ENCODE measurements at places on chromosomes 1 and 21.
A peak's percentile ranks its signal among the peaks of the same experiment; 100 is the strongest.

- no peak for DNase-seq
Observed at GRCh38 chr21:40844935-40845334, 2.0 kb downstream of the DSCAM start.

DNA sequence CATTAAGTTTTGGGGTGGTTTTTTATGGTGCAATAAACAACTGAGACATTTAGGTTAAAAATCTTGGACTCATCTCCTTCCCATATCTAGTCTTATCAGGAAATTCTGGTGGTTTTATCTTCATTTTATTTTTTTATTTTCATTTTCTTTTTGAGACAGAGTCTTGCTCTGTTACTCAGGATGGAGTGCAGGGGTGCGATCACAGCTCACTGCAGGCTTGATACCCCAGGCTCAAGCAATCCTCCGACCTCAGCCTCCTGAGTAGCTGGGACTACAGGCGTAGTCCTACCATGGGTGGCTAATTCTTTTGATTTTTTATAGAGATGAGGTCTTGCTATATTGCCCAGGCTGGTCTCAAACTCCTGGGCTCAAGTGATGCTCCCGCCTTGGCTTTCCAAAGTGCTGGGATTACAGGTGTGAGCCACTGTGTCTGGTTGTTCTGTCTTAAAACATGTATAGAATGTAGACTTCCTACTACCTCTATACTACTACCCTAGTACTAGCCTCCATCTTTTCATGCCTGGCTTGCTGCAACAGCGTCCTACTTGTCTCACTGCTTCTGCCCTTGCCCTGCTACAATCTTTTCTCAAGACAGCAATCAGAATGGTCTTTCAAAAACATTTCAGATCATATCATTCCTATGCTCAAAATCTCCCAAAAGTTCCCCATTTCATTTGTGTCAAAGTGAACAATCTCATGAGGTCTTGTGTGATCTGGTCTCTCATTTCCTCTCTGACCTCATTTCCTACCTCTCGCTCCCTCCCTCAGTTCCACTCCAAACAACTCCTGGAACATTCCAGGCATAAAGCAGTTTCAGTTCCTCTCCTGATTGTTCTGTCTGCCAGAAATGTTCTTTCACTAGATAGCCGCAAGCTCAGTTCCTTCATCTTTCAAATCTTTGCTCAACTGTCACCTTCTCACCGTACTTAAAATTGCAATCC, 5.9 kb upstream of the FCGR2A start:
- no peak for DNase-seq

- no peak for DNase-seq
Observed at GRCh38 chr1:162421258-162422164, 9.6 kb upstream of the SH2D1B start.

GRCh38 chr21:17590430-17590829, 22.3 kb downstream of the BTG3 start:
- no peak for DNase-seq

- no peak for DNase-seq
Observed at GRCh38 chr1:82091729-82092128, 291.0 kb downstream of the ADGRL2 start.

GRCh38 chr1:38576241-38576640, 283.3 kb downstream of the RRAGC start:
- no peak for DNase-seq

- DNase-seq: no peak
Observed at GRCh38 chr1:196677781-196678509, 26.1 kb downstream of the CFH start.

- peak; percentile 23 for DNase-seq
Observed at GRCh38 chr1:9249534-9250410, 15.2 kb downstream of the H6PD start.

GRCh38 chr1:193676996-193677549, 490.7 kb upstream of the B3GALT2 start:
- DNase-seq: no peak

GRCh38 chr1:149966405-149966804, 29.7 kb upstream of the MTMR11 start:
- no peak for DNase-seq

DNA sequence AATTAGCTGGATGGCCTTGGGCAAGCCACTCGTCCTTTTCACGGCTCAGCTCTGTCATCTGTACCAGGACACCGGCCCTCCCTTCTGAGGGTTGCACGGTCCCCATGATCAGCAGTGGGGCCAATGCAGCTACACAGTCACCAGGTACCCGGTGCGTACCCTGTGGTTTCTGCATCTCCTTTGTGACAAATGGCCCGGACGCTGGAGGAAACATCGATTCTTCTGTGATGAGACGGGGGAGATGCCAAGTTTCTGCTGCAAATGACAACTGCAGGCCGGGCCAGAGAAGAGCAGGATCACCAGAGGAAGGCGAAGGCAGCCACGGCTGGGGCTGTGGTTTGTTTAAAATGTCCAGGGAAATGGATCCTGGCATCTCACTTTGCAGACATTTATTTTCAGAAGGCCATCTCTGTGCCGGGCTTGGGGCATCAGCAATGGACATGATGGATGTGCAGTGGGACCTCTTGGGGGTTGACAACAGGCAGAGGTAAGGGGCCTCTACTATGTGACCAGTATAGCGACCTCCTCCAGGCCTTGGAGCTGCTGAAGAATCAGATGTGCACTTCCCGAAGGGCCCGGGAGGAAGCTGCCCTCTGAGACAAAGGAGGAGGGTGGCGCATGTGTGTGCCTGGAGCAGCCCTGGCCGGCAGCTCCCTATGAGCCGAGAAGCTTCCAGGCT, 221.9 kb upstream of the C1orf174 start:
- DNase-seq: no peak

GRCh38 chr1:188476606-188477005, 1647.9 kb downstream of the PLA2G4A start:
- DNase-seq: no peak

GRCh38 chr1:226938903-226939437, 1.1 kb upstream of the COQ8A start:
- DNase-seq: no peak

DNA sequence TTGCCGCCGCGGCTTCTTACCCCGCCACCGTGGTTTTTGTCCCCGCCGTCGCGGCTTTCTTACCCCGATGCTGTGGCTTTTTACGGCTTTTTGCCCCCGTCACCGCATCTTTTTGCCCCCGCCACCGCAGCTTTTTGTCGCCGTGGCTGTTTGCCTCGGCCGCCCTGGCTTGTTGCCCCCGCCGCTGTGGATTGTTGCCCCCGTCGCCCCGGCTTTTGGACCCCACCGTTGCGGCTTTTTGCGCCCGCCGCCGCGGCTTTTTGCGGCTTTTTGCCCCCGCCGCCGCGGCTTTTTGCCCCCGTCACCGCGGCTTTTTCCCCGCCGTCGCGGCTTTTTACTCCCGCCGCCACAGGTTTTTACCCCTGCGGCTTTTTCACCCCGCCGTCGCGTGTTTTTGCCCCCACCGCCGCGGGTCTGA, 3934.3 kb downstream of the SRGAP2C start:
- DNase-seq: no peak

- no peak for DNase-seq
Observed at GRCh38 chr1:67609577-67610341, 75.2 kb upstream of the GADD45A start.

DNA sequence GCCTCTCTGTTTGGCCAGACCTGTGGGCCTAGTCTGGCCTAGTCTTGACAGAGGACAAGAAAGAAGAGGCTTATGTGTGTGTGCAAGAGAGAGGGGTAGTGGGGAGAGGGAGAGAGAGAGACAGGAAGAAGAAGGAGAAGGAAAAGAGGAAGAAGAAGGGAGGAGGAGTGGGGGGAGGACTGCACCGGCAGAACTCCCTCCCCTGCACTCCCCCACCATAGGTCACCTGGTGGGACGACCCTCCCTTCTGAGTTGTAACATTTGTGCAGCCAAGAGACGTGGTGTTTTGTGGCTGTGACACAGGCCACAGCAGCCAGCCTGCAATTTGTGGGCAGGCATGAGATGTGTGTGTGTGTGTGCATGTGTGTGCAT, 4.3 kb downstream of the INAVA start:
- DNase-seq: no peak

- no peak for DNase-seq
Observed at GRCh38 chr1:151849126-151849525, 4.4 kb downstream of the THEM5 start.

GRCh38 chr1:31658721-31659120, 14.0 kb upstream of the PEF1 start:
- no peak for DNase-seq

DNA sequence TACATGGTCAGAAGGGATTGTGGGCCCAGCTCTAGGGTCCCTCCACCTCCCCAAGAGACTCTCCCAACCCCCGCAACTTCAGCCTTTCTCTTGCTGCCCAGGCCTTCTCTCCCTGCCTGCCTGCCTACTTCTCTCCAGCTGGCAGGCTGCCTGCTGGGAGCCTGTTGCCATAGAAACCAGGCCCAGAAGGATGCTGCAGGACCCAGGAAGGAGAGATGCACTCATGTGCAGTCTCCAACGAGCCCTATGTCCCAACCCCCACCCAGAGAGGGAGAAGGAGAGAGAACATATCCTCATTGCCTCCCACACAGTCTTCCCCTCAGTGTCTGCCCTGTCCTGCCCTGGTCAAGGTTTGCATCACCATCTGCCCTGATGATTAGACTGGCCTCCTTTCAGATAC, 10.8 kb upstream of the SMIM12 start:
- DNase-seq: no peak

GRCh38 chr1:92478393-92478792, 8.3 kb downstream of the GFI1 start:
- DNase-seq: peak; percentile 9

DNA sequence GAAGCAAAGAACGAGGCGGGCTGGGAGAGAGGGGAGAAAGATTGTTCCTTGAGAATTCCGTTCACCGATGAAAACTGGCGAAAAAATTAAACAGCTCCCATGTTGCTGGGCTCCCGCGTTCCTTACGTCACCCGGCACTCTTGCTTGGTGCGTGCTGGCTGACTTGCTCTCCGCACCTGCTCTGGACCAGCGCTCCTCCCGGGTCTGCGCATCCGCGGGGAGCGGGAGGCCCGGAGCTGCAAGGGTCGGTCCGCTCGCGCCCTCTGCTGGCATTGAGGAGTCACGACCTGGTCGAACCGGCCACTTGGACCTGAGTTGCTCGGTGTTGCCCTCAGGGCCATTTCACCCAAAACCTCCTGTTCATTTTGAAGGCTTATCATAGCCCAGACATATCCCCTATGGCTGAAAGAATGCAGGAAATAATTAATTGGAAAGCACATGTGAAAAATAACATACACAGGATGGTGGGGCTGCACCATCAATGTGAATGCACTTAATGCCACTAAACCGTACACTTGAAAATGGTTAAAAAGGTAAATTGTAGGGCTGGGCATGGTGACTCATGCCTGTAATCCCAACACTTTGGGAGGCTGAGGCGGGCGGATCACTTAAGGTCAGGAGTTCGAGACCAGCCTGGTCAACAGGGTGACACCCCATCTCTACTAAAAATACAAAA, 98.9 kb upstream of the BACE2 start:
- DNase-seq: peak; percentile 36

GRCh38 chr1:100443811-100444571, 91.7 kb downstream of the CDC14A start:
- peak; percentile 21 for DNase-seq

DNA sequence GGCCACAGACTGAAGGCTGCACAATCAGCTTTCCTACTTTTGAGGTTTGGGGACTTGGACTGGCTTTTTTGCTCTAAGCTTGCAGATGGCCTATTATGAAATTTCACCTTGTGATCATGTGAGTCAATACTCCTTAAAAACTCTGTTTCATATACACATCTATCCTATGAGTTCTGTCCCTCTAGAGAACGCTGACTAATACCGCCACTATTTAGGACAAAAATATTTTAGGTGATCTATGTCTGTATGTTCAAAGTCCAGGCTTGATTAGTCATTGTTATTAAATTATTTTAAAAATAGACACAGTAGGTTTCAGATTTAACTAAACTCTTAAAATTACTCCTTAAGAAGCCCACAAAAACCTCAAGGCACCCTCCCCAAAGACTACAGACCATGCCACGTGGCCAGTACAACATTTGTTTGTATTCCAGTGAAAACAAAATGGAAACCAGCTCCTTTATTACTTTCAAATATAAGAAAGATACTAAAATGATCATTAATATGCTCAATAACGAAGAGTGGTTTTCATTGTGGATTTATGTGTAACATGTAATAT, 63.1 kb downstream of the TMPRSS15 start:
- no peak for DNase-seq

DNA sequence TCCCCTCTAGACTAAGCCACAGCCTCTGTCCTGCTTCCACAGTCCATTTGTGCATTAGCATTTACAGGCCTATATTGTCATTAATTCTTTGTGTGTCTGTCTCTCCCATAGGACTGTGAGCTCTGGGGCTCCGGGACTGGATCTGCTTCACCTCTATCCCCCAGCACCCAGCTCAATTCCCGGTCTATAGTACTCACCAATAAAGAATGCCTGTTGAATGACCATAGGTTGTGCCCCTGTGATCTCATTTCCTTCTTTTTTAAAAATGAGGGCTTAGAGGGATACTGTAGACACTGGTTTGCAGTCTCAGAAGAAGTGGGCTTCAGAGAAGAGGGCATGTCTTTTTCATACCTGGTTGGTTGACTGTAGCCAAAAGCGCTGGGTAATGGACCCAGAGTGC, 8.8 kb upstream of the POU3F1 start:
- no peak for DNase-seq

DNA sequence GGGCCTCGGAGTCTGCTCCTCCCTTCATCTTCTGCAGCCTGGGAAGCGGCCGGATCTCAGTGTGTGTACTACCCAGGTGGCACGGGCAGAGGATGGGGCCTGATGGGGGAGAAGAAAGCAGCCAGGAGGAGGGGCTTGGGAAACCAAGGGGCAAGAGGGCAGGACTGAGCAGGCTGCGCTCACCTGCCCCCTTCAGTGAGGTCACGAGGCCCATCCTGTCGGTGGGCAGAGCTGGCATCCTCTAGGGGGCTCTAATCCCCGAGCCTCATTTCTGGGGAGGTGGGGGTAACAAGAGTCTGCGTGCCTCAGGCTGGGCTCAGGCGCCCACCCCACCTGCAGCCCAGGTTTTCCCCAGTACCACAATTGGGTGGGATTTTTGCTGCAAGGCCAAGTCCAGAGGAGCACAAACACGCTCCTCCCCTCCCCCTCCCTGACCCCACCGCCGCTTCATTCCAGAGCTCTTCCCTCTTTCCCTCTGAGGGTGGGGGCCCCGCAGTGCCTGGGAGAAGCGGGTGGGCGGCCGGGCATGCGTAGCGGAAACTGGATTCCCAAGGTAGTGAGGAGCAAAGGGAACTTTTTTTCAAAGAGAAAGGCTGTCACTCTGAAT, 1.8 kb upstream of the WNT3A start:
- no peak for DNase-seq

DNA sequence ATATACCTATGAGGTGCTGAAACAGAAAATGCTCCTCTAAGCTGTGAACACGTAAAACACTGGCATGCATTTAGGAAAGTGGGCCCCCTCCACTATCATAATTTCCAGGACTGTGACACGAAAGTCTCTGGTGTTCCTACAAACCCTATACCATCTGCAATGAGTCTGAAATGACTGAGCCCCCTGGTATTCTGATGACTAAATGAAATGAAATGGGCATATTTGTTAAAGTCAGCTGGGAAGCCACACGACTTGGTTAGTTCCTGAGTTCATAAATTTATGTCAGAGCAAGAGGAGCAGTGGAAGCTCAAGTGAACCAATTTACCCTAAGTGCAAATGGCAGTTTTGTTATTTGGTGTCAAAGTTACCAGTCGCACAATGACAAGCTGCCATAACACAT, 182.3 kb downstream of the KCTD3 start:
- DNase-seq: no peak

Measured in activated T-helper 2 cell treated with anti-CD3 and anti-CD28 coated beads, Interferon-gamma antibody, Interleukin-2, Interleukin-4, amounts not matched to agents 10 μg/mL and 5 μg/mL and 100 μg/mL, durations not matched to agents 14 hours and 24 hours and 36 hours (primary cell).